ENCODE measurements at places on chromosomes 3 and 15.

GRCh38 chr3:11724615-11725339 is 81.1 kb upstream of the VGLL4 start:
- DNase-seq: no peak

GRCh38 chr3:183485585-183485984 is 57.2 kb upstream of the MCF2L2 start:
- DNase-seq: no peak

DNA sequence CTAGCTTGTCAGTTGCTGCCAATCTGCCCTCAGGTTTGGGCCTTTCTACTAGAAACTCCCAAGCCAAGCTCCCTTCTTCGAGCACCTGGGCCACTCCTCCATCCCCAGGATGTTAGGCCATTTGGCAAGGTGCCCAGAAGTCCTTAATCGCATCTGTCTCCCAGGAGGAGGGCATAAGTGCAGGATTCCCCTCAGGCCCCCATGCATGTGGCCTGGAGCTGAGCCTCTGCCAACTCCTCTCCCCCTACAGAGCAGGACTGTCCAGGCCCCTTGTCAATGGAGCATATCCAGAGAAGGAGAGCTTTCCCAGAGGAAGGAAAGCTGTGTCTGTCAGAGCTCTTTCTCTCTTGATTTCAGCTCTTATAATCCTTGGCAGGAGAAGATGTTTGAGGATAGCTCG is 182.6 kb upstream of the ROPN1 start:
- DNase-seq: no peak

- no peak for DNase-seq
Observed at GRCh38 chr3:117547956-117548550, 838.5 kb downstream of the TUSC7 start.

- no peak for DNase-seq
Observed at GRCh38 chr15:29857221-29857789, 35.0 kb upstream of the TJP1 start.

DNA sequence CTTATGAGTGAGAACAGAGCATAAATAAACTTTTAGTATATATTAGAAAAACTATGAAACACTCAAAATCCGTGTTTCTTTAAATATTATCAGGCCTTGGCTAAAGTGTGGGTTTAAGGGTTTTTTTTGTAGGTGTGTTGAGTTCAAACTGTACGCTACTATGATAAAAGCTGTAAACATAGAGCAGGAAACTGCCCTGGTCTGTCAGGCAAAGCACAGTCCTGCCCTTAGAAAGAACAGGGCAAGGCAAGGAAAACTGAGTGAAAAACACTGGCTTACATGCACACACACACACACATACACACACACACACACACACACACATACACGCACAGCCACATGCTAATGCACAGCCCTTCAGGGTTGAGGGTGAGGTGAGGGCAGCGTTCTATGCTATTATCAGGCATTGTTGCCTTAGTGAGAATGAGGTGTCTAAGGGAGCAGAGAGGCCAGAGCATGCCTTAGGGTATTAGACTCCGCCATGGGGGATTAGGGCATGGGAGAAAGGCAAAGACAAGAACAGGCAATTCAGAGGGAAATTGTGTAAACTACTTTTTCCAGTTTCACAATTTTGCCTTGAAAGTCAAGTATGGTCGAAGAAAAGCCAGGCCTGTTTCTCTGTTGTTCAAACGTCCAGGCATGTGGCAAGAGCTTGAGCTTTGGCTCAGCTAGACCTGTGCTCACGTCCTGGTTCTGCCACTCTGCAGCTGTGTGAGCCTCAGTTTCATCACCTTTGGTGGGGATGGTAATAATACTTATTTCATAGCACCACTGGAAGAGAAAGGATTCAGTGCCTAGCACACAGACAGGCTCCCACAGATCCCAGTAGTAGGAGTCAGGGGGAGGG is 36.3 kb upstream of the TPM1 start:
- DNase-seq: no peak

DNA sequence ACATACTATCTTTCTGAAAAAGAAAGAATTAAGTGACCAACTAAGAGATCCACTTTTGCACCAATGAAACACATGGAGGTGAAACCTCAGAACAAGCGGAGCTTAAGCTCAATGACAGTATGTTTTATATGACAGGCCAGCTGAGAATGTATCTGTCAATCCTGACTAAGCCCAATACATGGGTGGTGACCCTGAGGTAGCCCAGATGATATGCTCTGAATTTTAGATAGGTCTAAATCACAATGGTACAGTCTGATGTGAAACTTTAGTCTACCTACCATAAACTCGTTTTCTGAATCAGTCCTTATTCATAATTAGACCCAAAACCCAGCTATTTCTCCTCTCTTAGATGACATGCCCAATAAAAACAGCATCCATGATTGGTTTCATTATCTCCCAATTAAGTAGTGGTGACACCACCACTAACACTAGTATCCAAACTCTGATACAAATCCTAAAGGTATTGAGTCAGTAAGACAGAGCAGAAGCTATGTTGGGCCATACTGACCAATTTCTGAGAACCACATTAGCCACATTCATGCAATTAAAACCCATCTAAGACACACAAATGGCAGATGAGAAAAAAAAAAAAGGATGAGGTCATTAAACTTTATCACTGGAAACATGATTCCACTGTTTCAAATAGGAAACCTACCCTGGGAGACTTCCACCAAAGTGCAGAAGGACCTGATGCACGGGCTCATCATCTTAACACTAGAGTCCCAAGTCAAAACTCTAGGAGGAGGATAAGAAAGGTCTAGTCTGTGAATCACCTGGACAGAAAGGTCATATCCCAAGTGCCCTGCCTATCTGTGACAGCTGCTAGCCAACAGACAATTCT is 20.6 kb downstream of the CMTM6 start:
- no peak for DNase-seq

DNA sequence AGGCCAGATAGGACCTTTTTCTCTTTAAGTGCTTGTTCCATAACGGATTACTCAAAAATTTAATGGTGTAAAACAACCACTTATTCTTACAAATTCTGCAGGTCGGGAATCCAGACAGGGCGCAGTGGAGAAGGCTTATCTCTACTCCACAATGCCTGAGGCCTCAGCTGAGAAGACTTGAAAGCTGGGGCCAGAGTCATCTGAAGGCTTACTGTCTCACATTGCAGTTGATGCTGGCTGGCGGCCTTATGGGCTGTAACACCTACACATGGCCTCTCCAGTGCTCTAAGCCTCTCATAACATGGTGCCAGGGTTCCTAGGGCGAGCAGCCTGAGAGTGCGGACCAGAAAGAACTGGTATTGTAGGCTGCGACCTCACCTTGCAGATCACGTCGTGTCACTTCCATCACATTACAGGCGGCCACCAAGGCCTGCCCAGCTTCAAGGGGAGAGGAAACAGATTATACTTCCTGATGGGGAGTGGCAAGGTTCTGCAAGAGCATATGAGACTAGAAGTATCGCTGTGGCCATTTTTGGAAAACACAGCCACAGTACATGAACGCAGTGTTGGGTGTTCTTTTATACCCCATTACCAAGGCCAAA is 32.4 kb downstream of the CMTM7 start:
- no peak for DNase-seq

GRCh38 chr3:58617338-58617761 is 40.2 kb upstream of the FAM107A start:
- no peak for DNase-seq
